KG1 (cell line): ENCODE measurements at places on chromosomes 16 and 17.

DNA sequence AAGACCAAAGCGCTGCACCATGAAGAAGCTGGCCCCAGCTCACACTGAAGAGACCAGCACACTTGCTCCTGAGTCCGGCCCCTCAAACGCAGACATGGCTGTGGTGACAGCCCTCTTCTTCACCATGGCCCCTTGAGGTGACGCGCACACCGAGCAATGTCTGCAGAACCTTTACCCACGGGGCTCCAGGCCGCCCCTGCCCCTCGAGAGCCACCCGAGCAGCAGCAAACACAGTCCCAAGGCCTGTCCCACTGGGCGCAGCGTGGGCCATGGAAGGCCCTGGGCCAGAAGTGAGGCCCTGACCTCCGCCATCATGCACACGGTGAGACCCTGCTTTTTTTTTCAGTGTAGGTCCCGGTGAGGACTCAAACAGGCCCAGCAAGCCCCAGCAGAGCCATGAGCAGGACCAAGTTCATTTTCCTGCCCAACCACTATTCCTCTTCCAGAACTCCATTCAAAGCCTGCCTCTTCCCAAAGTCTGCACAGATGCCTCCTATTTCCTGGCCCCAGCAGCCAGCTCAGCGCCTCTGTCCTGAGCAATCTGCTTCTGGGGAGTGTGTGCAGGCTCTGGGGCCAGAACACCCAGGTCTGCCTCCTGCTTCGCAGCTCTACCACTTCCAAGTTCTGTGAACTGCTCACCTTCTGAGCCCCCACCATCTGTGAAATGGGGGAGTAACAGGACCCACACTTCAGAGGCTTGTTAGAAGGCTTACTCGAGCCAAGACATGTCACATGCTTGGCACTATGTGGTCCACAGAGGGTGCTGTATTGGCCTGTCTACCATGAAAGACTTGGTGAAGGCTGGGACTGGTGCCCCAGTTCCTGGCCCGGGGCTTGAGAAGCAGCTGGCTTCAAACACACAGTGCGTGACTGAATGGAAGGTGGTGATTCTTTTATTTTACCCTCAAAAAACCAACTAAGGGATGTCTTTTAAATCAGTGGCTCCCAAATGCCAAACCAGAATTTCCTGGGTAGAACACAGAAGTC lies 35.7 kb upstream of the GSG1L start:
- DNase-seq = no peak

- DNase-seq = no peak
These were observed at the start of gene KCNAB3 for GRCh38 chr17:7929158-7930023. KCNAB3 (minus strand) TSS chr17:7929856; CDS start chr17:7929435, 421 bp downstream.

DNA sequence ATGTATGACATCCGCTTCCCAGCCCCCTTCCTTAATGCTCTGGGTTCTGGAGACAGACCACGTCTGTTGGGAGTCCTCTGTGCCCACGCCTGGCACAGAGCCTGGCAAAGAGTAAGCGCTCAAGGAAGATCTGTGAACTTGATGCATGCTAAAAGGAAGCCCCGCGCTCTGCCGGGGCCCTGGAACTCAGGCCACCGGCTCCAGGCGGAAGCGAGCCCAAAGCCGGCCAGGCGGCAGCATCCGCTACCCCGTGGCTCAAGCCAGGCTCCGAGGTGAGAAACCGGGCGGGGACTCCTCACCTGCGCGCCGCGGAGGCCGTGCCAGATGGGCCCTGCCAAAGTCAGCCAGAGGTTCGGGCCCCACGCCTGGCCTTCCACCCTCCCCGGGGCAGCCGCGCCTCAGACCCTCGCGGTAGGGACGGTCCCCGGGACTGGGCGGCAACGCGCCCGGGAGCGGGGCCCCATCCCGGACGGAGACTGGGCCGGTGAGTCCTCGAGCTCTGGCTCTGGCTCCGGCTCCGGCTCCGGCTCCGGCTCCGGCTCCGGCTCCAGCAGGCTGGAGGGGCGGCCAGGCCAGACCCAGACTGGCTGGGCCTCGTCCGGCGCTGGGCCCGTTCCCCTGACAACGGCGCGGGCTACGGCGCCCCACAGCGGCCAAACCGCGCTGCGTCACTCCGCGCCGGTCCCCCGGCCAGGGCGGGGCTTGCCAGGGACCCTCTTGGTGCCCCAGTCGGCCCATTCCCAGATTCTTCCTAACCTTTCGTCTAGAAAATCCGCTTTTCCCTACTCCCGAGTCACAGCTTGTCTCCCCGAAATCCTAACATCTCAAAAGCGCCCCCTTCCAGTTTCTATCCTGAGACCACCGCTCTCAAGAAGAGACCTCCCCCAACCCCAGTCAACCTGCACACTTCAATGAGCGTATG lies at the start of gene ZDHHC1:
Gene ZDHHC1, minus strand, starts transcription at position 606 of the 922 bp plus-strand sequence. CDS start 8,702 bp downstream, outside the sequence.
- DNase-seq = peak; percentile 16

DNA sequence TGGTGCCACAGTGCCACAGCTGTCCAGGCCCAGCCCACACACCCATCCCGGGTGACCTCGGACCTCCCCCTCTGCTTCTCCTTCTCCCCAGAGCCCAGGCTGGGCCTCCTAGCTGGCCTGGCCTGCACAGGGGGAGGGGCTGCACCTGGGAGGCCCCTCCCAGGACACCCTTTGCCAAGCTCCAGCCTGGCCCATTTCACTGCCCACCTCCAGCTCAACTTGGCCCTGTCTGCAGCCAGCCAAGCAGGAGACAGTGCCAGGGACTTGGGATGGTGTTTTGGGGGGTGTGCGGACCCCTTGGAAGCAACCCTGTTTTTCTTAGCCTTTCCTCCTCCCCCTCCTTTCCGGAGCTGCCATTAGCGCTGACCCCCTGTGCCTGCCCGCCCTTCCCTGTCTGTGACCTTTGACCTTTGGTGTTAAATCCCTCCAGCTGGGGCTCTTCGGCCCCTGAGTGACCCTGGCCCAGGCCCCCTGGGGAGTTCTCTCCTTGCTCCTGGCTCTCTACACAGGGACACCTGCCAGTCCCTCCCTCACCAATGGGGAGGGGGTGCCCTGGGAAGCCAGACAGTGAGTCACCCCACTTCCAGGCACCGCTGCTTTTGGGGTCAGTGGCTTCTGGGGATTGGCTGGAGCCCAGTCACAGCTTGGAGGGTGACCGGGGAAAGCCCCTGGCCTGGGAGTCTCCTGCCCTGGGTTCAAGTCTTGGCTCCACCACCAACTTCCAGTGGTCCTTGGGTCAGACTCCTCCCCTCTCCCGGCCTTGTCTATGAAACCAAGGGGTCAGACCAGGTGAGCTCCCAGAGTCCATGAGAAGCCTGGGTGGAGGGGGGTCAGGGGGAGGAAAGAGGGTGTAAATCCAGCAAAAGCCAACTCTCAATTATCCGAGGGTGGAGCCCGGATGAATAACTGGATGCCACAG lies 1.9 kb downstream of the GLIS2 start:
- DNase-seq = no peak

GRCh38 chr17:77471984-77472461 lies 331.3 kb downstream of the SEC14L1 start:
- DNase-seq = no peak
